ENCODE measurements at places on chromosomes 4 and X. TPM values are rescaled to one million over a fixed set of nuclear protein-coding genes. Genes with fewer than 3 reads are reported as not detected.

- H3K36me3 ChIP-seq: no peaks in the 10 kb centered on the region
- no peak overlapping the region for H3K27ac ChIP-seq
- no peaks in the 10 kb centered on the region for H3K27me3 ChIP-seq
- no peaks in the 10 kb centered on the region for H3K4me1 ChIP-seq
- no peak for DNase-seq
- no peak overlapping the region for H3K4me3 ChIP-seq
Measured at GRCh38 chrX:17537723-17538243, 162.8 kb downstream of the NHS start.

DNA sequence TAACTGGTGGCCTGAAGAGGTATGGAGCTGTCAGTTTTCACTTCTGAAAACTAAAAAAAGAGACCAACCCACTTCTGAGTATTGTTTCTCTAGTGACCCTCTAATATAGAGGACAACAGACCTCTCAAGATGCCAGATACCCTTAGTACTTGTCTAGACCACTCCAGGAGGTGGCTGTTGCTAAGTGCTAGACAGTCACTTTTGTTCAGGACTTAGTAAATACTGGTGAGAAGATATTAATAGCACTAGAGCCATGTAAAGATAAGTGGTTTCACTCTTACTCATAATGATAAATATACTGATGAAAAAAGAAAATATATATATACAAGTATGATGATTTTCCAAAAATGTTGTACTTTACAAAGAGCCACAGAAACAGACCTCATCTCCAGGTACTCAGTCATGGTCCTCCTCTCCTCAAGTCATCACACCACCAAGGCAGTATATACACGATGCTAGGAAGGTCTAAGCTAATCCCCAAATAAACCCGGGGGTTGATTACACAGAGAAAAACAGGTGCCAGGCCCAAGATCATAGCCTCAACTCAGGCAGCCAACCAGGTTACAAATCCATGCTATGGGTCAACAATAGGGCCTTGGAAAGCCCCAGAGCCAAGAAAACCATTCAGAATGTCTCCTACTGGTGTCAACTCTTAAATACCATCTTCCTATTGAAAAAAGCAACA, 66.9 kb downstream of the ARHGEF9 start:
- no peak overlapping the region for H3K4me3 ChIP-seq
- no peaks in the 10 kb centered on the region for H3K4me1 ChIP-seq
- H3K36me3 ChIP-seq: no peaks in the 10 kb centered on the region
- H3K27me3 ChIP-seq: no peaks in the 10 kb centered on the region
- no peak for DNase-seq
- H3K27ac ChIP-seq: no peak overlapping the region

DNA sequence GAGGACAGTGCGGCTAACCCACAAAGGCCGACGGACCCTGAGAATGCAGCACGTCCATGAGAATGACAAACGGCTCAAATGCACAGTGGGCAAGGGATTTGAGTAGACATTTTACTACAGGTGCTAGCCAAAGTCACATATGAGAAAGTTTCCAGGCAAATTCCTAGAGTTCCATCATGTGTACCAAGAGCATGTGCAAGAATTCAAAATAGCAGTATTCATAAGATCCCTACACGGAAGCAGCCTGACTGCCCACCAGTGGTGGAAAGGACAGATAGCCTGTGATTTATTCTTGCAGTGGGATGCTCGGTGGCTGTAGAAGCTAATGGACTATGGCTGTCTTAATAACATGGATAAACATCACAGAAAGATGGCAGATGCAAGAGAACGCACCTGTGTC, 68.0 kb downstream of the RGS12 start:
- no peak overlapping the region for H3K27ac ChIP-seq
- no peaks in the 10 kb centered on the region for H3K36me3 ChIP-seq
- H3K27me3 ChIP-seq: no peaks in the 10 kb centered on the region
- H3K4me1 ChIP-seq: no peaks in the 10 kb centered on the region

Gene DUSP9
- total RNA-seq: not detected

Gene UVSSA
- total RNA-seq: 7.1 TPM

GRCh38 chr4:8435656-8436121, 4.8 kb downstream of the ACOX3 start:
- peaks cover 52% of the 10 kb centered on the region for H3K4me1 ChIP-seq
- no peaks in the 10 kb centered on the region for H3K36me3 ChIP-seq
- H3K27me3 ChIP-seq: no peaks in the 10 kb centered on the region
- H3K4me3 ChIP-seq: peak overlapping the region; percentile 28
- peak overlapping the region; percentile 76 for H3K27ac ChIP-seq

GRCh38 chrX:31893525-31893924, 821.7 kb upstream of the FTHL17 start:
- H3K27me3 ChIP-seq: no peaks in the 10 kb centered on the region
- H3K4me3 ChIP-seq: no peak overlapping the region
- no peak overlapping the region for H3K27ac ChIP-seq
- DNase-seq: no peak

- H3K4me3 ChIP-seq: no peak overlapping the region
- no peak for DNase-seq
- no peaks in the 10 kb centered on the region for H3K36me3 ChIP-seq
Measured at GRCh38 chr4:175035905-175036304, 117.7 kb downstream of the ADAM29 start.

Gene TDO2
- total RNA-seq: 0.36 TPM

Gene SNCA
- total RNA-seq: 27.0 TPM

GRCh38 chrX:16931371-16931770, 15.1 kb upstream of the REPS2 start:
- H3K27ac ChIP-seq: no peak overlapping the region
- DNase-seq: no peak
- no peaks in the 10 kb centered on the region for H3K4me1 ChIP-seq
- no peaks in the 10 kb centered on the region for H3K36me3 ChIP-seq
- no peaks in the 10 kb centered on the region for H3K27me3 ChIP-seq

Gene FAM47A
- not detected for total RNA-seq

DNA sequence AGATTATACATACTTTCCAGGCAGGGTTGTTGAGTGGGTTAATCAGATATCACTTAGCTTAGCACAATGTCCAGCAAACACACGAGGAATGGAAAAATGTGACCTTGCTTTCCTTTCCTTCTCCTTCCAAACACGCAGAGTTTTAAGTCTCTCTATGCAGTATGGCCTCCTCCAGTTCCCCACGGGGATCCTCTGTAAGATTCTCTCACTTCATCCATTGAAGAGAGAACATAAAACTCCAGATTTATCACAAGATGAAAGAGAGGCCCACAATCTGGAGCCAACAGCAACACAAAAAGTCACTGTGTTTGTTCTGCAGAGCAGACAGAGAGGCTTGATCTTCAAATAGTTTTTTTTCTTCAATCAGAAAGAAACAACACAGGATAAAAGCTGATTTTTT, 336.8 kb upstream of the CLNK start:
- no peak overlapping the region for H3K27ac ChIP-seq
- no peak overlapping the region for H3K4me3 ChIP-seq
- no peaks in the 10 kb centered on the region for H3K4me1 ChIP-seq

Gene REPS2
- 10.9 TPM for total RNA-seq

DNA sequence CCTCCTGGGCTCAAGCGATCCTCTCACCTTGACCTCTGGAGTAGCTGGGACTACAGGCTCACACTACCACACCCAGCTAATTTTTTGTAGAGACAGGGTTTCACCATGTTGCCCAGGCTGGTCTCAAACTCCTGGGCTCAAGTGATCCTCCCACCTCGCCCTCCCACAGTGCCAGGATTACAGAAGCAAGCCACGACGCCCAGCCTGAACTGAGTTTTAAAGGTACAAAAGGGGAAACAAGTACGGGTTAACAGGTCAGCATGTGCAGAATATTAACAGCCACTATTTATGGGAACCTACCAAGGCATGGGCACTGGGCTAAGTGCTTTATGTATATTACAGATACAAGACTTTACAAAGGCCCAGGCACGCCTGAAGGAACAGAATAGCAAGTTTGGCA, 164.3 kb upstream of the GPC4 start:
- no peak overlapping the region for H3K27ac ChIP-seq
- DNase-seq: no peak
- H3K36me3 ChIP-seq: no peaks in the 10 kb centered on the region

DNA sequence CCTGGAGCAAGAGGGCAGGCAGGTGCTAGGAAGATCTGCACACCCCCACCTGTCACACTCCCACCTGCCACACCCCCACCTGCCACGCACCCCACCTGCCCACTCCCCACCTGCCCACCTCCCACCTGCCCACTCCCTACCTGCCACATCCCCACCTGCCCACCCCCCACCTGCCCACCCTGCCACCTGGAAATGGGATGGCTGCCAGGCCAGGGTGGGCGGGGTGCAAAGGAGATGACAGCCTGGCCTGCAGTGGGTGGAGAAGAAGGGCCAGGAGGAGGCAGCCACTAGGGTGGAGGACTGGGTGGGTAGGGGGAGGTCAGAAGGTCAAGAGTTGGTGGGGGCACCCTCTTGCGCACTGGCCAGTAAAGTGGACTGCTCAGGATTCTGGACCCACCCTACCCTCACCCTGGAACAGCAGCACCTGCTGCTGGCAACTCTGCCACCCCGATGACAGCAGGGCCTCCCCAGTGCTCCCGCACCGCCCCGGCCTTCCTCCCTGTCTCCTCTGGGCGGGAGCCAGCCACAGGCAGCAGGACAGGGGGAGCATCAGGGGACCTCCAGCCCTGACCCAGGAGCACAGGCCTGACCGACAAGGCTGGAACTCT, 66.8 kb upstream of the NKX1-1 start:
- H3K4me3 ChIP-seq: no peak overlapping the region
- H3K4me1 ChIP-seq: peaks cover 7% of the 10 kb centered on the region
- no peak for DNase-seq
- H3K27me3 ChIP-seq: peaks cover 46% of the 10 kb centered on the region
- no peaks in the 10 kb centered on the region for H3K36me3 ChIP-seq
- H3K27ac ChIP-seq: no peak overlapping the region

GRCh38 chrX:49220100-49220499, 13.0 kb downstream of the CACNA1F start:
- no peaks in the 10 kb centered on the region for H3K4me1 ChIP-seq
- no peak overlapping the region for H3K4me3 ChIP-seq
- no peak overlapping the region for H3K27ac ChIP-seq
- no peak for DNase-seq

Gene WDR1
- 267 TPM for total RNA-seq

DNA sequence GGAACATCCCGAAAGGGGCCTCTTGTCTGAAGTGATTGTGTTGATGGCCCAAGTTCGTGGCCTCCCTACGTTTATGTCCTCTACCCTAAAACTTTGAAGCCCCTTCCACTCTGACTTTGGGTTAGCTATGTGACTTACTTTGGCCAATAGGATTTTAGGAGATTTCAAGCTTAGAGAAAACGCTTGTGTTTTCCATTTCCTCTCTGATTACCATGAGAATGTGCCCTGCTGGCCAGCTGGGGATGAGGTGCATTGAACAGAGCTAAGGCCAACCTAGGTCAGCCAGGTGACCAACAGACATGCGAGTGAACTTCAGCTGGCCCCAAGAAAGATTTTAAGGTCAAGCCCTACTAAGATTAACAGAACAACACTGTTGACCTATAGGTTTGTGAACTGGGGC, 82.4 kb downstream of the SLC2A9 start:
- H3K36me3 ChIP-seq: no peaks in the 10 kb centered on the region
- no peaks in the 10 kb centered on the region for H3K4me1 ChIP-seq
- H3K27me3 ChIP-seq: no peaks in the 10 kb centered on the region
- no peak overlapping the region for H3K4me3 ChIP-seq

GRCh38 chr4:162871990-162872389, 294.7 kb downstream of the NAF1 start:
- H3K4me3 ChIP-seq: no peak overlapping the region
- H3K4me1 ChIP-seq: no peaks in the 10 kb centered on the region
- H3K27ac ChIP-seq: no peak overlapping the region
- no peak for DNase-seq
- no peaks in the 10 kb centered on the region for H3K36me3 ChIP-seq

Gene CXCL8
- total RNA-seq: 3.4 TPM

GRCh38 chrX:35023683-35024082, 81.1 kb downstream of the FAM47B start:
- no peaks in the 10 kb centered on the region for H3K4me1 ChIP-seq
- H3K36me3 ChIP-seq: no peaks in the 10 kb centered on the region
- no peaks in the 10 kb centered on the region for H3K27me3 ChIP-seq
- no peak overlapping the region for H3K4me3 ChIP-seq

GRCh38 chr4:3487861-3488260, 24.8 kb downstream of the DOK7 start:
- no peaks in the 10 kb centered on the region for H3K4me1 ChIP-seq
- DNase-seq: no peak
- no peaks in the 10 kb centered on the region for H3K36me3 ChIP-seq
- peaks cover 80% of the 10 kb centered on the region for H3K27me3 ChIP-seq

Gene IQCM
- not detected for total RNA-seq

DNA sequence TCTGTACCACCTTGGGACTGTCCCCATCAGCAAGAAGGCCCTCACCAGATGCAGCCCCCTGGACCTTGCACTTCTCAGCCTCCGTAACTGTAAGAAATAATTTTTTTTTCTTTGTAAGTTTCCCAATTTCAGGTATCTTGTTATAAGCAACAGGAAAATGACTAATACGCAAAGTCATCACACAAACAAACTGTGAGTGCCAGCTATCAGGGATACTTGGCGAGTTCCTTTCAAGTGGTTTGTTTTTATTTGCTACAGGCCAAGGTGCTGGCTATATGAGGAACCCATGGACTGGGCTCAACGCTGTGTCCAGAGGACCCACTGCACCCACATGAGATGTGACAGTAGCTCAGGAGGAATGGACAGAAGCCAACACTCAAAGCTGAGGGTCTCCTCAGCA, 11.5 kb upstream of the GPM6B start:
- no peaks in the 10 kb centered on the region for H3K36me3 ChIP-seq
- H3K4me3 ChIP-seq: no peak overlapping the region
- H3K27me3 ChIP-seq: no peaks in the 10 kb centered on the region
- H3K27ac ChIP-seq: no peak overlapping the region

DNA sequence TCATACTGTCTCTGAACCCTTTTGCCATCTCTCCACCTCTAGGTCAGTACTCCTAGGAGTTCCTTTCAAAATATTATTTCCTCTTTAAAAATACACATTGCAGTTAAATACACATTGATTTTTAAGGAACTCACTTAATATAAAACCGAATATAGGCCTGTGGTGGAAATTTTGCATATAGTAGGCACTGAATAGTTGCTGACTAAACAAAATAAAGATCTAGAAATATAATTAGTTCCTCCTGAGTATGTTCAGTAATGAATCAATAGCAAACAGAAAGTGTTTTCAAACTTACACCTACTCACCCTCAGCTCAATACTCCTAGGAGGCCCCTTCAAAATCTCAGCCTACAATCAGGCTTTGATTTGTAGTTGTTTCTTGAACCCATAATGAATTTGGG, 61.5 kb downstream of the IGSF1 start:
- H3K27me3 ChIP-seq: no peaks in the 10 kb centered on the region
- no peak overlapping the region for H3K27ac ChIP-seq
- DNase-seq: no peak
- no peaks in the 10 kb centered on the region for H3K36me3 ChIP-seq
- H3K4me3 ChIP-seq: no peak overlapping the region
- H3K4me1 ChIP-seq: no peaks in the 10 kb centered on the region

Gene BANK1
- 1.4 TPM for total RNA-seq

Gene F9
- not detected for total RNA-seq

Data from sigmoid colon (tissue), 7 donors.